Activated gamma-delta T cell (primary cell): ENCODE measurements at places on chromosomes 3 and 15.

DNA sequence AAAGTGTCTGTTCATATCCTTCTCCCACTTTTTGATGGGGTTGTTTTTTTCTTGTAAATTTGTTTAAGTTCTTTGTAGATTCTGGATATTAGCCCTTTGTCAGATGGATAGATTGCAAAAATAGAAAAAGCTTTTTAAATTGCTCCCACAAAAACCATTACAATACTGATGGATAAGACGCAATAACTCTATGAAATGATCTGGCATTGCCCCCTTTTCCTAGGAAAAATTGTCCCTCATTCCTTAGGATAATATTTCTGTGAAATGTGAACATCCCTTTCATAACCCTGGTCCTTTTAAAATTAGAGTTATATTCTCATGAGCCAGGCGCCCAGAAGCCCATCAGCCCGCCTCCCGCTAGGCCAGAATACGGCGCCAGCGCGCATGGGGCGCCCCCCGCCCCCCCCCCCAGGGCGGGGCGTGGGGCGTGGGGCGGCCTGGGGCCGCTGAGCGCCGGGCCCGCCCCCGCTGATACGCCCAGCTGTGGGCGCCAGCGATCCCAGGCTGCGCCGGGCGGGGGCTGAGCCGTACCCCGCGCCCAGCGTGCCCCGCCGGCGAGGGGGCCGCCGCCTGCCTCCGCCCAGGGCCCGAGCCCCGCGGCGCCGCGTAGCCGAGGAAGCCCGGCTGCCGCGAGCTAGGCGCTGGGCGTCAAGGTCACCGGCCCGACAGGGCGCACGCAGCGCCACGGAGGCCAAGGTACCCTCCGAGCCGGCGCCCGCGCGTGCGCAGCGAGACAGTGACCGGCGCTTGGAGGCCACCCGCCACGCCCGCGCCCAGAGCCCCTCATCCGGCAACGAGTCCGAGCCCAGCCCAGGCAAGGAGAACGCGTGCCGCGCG lies 11.1 kb upstream of the ROPN1B start:
- no peak for DNase-seq

DNA sequence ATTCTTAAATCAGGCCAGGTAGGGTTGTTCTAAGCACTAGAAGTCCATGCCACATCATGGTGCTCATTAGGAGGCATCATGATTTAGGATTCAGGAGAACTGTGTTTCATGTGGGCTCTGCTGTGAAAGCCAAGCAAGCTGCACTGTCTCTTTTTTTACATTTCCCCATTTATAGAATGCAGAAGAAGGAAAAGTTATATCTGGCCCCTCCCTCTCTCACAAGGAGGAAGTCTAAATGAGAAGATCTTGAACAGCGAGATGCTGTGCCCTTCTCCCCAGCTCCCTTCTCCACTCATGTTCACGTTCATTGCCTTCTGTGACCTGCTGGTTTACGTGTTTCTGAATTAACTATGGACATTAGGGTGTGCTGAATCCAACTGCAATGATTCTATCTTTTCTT lies 178.5 kb upstream of the RASGRP1 start:
- DNase-seq, result no peak

DNA sequence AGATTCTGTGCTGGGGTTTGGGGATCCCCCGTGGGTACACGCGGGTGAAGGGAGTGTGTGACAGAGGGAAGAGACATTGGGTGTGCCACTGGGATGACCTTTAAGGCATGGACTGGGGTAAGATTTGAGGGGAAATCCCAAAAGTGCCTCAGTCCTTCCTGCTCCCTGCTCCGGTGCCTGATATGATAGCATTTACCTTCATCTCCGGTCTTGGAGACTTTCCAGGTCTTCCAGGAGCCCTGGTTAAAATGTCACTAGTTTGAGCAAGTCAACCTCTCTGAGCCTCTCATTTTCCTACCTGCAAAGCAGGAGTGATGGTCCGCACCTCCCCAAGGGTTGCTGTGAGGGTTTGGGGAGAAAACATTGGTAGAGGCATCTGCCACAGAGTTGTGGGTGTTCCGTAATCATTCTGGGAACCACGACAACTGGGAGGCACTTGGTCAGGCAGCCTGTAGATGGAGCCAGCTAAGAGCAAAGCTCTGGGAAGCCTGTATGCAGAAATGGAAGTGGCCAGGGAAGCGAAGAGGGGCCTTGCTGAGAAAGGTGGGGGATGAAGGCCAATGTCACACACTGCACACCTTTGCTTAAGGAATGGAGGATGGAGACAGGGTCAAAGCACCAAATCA lies 33.9 kb upstream of the KIF23 start:
- DNase-seq, result no peak

DNA sequence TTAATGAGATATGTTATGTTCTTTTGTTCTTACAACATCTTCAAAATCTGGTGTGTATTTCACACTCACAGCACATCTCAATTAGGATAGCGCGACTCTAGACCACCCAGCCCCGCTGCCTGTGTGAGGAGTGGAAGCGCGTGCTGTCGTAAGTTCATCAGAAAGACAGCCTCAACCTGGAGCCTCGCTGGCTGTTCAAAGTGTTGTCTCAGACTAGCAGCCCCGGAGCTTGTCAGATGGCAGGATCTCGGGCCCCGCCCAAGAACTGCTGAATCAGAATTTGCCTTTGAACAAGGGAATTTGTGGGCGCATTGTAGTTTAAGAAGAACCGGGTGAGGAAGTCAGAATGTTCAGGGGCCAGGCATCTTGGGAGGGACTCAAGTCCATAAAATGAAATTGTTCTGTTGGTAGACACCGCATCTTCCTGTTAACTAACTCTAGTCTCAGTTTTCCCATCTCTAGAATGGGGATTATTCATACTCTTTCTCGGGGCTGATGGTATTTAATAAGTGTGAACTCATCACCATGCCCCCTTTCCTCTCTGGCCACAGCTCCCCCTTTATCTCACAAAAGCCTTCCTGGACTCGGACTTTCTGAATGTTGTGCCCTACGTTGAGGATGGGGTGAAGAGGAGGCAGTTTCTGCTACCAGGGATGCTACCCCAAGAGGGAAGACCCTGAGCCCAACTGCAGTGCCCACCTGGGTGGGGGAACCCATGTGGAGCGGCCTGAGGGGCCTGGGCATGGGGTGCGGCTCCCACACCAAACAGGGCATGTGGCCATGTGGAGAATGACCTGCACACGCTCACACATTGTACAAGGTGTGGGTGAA lies 40.4 kb downstream of the BHLHE40 start:
- no peak for DNase-seq

DNA sequence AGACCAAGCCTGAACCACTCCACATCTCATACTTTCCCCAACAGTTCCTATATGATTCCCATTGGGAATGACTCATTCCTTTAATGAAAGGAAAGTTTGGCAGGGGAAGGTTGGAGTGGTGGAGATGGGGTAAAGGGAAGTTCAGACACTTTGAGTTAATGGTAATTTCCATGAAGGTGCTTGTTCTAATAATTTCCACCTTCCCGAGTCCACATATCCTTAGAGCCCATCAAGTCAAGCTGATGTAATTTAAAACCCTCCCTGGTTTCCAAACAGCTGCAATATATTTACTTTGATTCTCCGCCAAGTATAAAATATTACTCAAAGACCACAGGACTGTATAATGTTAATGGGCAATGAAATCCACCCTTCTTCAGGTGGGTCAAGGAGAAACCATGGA lies 95.0 kb upstream of the GALNT15 start:
- no peak for DNase-seq

DNA sequence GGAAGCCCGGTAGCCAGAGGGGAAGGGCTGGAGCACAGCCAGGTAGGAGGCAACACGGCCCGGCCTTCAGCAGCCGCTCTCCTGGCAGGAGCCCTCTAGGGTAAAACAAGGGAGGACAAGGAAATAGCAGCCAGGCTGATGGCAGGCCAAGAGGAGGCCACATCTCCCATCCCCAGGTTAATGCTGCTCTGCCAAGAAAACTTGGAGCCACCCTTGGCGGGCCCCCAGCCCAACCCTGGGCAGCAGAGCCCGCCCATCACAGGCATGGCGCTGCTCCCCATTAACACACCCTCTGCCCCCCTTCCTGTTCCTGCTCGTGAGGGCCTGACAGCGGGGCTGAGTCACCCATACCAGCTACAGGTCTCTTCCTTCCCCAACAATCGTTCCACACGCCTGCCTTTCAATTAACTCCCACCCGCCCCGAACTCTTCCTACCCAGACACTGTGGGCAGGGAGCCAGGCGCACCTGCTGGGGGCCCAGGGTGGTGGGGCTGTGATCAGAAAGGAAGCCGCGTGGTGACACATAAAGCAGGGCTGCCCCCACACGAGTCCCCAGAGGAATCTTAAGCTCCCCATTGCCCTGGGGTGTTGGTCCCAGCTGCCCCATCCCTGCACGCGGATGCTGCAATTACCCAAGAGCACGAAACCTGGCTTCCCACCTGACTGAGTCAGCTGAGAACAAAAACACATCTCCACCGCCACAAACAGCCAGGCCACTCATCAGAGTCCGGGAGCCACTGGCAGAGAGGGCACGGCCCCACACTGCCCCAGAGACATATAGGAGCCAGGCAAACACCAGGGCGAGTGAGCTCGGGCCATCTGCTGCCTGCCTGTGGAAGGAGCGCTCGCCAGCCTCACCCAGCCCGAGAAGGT lies at the start of gene C15orf62:
C15orf62 (plus strand) TSS at position 707 of the 873 bp plus-strand sequence. CDS start 516 bp downstream, outside the sequence.
- peak; percentile 46 for DNase-seq

DNA sequence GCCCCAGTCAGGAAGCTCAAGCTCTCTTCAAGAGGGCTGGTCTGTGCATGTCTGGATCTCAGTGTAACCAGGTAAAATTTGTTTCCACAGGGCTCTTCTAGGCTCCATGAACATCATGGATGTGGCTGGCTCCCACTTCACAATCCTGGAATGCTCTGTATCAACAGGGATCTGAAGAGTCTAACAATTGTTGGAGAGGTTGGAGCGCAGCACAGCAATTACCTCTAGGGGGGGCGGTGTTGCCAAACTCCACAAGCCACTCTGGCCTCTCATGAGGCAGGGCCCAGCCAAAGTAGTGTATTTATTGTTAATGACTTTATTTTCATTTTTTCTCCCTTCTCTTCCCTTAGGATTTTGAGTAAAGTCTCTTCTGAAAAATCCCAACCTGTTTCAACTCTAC lies 6.1 kb upstream of the EIF2B5 start:
- no peak for DNase-seq

DNA sequence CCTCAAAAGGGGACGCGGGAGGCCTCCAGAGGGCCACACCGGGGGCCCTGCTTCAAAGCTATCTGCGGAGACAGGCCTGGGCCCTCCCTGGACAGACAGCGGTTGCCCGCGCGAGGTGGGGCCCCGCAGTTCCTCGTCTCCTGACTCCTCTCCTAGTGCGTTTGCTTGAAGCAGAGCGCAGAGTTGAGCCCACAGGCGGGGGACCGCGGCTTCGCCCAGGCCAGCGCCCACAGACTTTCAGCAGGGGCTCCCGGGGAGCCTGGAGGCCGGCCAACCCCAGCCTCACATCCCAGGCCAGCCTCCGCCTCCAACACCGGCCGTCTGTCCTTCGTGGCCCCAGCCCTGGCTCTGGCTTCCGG lies 540 bp upstream of the ADAMTS7 start:
- DNase-seq, result no peak

DNA sequence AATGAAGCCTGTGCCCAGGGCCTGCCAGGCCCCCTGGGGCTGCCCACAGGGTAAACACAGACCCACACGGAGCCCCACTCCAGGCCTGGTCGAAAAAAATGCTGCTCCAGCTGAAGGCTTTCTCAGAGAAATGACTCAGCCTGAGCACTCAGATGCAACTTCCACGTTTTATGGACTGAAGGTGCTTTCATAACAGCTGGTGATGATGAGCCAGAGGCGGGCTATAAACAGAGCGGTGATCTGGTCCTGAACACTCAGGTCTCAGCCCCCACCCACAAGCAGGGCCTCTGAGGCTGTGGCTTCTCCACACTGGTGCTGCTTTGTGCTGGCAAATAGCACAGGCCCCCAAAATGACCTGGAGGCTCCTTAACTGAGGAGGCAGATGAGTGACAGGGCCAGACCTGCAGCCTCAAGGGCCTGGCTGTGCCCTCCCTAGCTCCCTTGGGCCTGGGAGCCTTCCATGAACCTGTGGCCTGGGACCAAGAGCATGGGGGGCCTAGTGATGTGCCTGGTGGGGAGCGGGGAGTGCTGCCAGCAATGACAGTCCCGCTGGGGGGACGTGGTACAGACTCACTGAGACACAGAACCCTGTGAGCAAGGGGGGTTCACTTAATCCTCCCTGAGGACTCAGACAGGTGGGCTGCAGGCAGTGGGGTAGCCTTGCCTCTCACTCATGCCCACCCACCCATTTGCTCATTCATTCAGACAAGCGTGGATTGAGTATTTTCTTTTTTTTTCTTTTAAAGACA lies 23.0 kb upstream of the FURIN start:
- DNase-seq, result no peak

DNA sequence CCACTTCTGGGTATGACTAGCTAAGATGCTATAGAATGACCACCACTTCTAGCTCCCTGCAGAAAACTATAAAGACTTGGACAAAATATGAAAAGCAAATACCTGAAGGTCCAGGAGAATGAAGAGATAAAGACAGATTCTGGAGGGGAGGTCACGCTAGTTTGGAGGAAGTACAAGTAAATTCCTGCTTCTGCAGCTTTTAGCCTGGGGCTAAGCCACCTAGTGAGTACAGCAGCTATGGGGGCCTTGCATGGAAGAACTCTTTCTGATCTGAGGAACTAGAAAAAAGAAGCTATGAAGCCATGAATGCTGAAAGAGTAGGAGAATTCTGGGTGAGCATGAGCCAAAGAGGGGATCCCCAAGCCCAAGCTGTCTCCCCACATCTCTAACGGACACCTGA lies 29.8 kb downstream of the NRG4 start:
- DNase-seq, result no peak

DNA sequence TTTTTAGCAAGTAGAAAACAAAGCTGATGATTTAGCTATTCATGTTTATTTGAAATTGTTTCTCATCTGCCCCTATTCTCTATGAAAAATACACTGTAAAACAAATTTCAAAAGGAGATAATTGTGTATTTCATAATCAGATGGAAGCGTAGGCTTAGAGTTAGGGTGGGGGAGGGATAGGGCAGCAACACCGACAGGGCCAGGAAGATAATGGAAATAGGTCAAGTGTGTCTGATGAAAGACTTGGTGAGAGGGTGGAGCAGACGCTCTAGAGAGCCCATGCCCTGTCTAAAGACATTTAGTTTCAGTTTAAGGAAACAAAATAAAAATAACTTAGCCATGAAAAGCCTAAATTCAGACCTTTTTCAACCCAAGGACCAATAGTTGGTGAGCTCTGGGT lies 51.6 kb upstream of the ARL6 start:
- DNase-seq, result no peak

- no peak for DNase-seq
Observed at GRCh38 chr3:98930413-98930812, 28.9 kb upstream of the DCBLD2 start.

GRCh38 chr15:61275901-61276300 lies 46.8 kb upstream of the RORA start:
- no peak for DNase-seq

DNA sequence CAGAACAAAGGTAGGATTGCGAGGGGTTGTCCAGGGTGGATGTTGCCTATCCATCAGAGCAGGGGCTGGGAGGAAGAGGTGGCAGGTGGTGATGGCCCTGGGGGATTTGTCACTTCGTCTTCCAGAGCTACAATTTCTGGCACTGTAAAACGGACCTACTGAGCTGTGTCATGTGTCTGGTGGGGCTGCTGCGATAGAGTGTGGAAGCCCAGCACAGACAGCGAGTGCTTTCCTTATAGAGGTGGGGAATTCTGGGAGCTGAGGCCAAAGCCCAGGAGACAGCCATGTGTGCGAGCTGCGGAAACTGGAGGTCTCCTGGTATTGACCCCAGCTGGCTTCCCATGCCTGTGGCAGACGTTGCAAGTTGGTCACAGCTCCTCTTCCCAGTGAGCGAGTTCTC lies 61.2 kb upstream of the SEC22A start:
- no peak for DNase-seq

GRCh38 chr3:65963787-65964677 lies 74.7 kb downstream of the MAGI1 start:
- no peak for DNase-seq
